ENCODE measurements at places on chromosomes 4 and X. TPM values are rescaled to one million over a fixed set of nuclear protein-coding genes. Genes with fewer than 3 reads are reported as not detected.

The CDX4 gene
- not detected for polyA plus RNA-seq

The ADH1C gene
- polyA plus RNA-seq: not detected

The S100G gene
- polyA plus RNA-seq: not detected

The SPOCK3 gene
- 0.12 TPM for polyA plus RNA-seq

The MOB1B gene
- polyA plus RNA-seq: 6.3 TPM

The HPGDS gene
- polyA plus RNA-seq: not detected

The HSFX2 gene
- polyA plus RNA-seq: 0.10 TPM

The FSTL5 gene
- polyA plus RNA-seq: 0.01 TPM

DNA sequence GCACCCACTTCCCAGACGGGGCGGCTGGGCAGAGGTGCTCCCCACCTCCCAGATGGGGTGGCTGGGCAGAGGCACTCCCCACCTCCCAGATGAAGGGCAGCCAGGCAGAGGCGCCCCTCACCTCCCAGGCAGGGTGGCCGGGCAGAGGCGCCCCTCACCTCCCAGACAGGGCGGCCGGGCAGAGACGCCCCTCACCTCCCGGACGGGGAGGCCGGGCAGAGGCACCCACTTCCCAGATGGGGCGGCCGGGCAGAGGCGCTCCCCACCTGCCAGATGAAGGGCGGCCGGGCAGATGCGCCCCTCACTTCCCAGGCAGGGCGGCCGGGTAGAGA, 61.2 kb downstream of the UPRT start:
- DNase-seq: no peak

- DNase-seq: no peak
Observed at GRCh38 chr4:80446664-80447063, 111.1 kb downstream of the CFAP299 start.

DNA sequence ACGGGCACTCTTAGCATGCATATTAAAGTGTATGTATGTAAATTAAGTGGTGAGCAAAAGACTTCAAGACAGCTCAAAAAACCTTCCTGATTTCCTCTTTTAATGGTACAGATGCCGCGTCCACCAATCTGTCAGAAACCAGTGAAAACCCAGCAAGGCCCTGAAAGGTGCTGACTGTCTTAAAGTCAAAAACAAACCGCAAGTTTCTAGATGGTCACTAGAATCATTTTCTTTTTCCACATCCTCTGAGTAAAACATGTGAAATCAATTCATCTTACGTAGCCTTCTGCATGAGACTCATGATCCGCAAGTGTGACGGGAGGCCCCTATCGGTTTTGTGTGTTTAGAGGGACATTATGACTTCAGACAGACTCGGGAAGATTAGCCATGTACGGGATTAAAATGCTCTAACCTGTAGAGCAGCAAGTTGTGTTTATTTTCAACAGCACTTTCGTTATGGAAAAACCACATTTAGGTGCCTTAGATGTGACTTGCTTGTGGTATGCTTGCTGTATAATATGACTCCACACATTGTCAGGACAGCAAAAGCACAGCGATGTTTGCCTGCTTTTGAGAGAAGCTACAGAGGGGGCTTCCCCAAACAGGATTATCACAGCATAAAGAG, 88.2 kb upstream of the STS start:
- no peak for DNase-seq

- no peak for DNase-seq
Observed at GRCh38 chrX:46941341-46941740, 29.1 kb downstream of the JADE3 start.

- DNase-seq: no peak
Observed at GRCh38 chrX:93985344-93986307, 311.6 kb downstream of the FAM133A start.

DNA sequence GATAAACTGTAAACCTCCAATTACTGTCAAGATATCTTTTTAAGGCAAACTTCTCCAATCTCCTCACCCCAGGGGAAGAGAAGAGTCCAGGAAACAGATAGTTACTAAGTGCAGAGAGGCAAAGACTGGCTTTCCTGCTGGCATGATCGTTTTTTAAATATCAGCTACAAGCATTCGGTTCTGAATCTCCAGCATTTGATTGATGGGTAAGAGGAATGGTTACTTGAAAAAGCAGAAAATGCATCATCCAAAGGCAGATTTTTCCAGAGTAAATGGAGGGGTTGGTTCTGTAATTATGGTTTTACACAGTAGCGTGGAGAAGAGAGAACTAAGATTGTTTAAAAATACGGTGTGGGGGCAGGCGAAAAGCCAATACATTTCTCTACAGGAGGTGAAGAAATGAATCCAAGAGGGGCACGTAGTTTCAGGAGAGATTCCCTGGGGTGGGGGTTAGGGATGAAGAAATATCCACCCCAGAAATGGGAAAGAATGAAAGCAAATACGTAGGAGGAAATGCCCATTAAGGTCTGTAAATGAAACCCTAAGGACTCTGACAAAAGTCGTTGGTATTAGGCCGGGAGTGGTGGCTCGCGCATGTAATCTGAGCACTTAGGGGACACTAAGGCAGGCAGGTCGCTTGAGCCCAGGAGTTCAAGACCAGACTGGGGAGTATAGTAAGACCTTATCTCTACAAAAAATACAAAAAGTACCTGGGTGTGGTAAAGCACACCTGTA, 248.3 kb downstream of the DHRSX start:
- no peak for DNase-seq

DNA sequence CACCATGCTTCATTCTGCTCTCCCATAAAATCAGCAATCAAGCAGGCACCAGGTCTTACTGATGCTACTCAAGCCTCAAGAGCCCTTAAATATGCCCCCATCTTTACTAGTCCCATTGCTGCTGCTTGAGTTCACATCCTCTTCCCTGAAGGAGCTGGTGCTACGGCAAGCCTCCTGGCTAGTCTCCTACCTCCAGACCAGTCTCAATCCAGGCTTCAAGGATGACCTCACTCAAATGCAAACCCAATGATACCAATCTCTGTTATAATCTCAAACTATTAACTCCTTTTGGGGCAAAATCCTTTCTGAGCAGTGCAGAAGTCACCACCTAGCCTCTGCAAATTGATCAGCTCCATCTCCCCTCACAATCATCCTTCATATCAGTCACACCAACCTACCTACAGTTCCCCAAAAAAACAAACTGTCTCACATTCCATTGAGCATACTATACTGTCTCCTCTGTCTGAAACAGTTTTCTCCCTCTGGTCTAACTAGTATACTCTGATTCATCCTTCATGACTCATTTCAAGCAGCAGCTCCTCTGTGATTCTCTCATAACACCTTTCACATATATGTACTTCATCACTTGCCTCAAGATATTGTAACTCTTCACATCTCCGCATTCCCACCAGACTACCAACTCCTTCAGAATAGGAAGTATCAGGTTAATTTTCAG, 30.0 kb downstream of the PAPSS1 start:
- DNase-seq: peak; percentile 34

The SPATA4 gene
- polyA plus RNA-seq: 0.18 TPM

The UGT2B11 gene
- polyA plus RNA-seq: 0.09 TPM

The TLR3 gene
- 0.16 TPM for polyA plus RNA-seq

DNA sequence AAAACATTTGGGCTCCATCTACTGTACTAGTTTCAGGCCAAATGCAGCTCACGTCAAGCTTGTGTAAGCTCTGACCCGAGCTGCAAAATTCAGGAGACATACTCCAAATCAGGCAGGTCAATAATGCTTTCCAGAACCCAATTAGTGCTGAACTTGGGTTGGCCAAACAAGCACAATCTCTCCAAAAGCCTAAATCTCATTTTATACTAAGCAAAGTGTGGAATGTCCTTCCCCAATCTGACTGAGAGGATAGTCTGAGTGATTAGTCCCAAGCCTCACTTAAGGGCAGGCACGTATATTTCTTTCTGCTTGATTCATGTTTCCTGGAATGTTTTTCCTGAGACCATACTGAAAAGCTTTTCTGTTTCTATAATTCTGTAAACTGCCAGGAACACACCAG, 79.9 kb downstream of the NKX6-1 start:
- no peak for DNase-seq

DNA sequence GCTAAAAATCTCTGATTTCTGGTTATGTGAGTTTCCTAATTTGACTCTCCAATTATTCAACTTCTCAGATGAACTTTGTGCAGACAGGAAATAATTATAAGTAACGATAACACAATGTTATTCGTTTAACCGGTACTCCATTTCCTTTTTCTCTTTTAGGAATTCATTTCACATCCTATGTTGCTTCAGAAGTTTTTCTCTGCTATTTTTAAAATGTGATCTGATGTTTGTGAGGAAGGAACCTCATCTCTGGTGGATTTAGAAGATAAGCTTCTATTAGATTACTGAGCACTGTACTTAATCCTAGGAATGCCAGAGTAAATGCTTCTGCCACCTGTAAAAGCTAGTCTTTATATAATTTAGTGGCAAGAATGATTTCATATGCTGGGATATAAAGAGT, 116.0 kb upstream of the ETNPPL start:
- DNase-seq: no peak

DNA sequence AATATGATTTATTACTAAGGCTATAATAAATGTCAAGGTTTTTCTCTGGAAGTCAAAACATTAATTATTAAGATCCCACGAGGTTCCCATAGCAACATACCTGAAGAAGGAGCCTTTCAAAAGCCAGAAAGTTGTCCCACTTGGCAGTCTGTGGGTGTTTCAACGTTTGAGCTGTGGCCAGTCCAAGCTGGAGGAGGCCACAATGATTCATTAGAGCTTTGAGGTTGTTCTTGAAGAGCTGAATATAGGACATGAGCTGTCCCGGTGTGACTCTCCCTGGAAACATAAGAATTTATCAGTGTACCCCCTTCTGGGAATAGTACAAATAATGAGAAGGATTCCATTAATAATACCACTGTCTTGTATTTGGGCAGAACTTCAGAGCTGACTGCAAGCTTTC, 92.1 kb downstream of the SCFD2 start:
- no peak for DNase-seq

DNA sequence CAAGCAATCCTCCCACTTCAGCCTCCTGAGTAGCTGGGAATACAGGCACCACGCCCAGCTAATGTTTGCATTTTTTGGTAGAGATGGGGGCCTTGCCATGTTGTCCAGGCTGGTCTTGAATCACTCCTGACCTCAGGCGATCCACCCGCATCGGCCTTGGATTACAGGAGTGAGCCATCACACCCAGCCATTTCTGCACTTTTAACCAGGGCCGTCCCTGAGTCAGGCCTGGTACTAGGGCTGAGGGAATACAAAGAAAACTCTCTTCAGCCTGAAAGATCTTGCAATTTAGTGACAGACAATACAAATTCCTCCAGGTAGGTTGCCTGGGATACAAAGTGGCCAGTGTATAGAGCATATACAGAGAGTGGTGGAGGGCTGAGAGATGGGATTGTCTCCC, 65.8 kb downstream of the BCOR start:
- DNase-seq: no peak

- no peak for DNase-seq
Observed at GRCh38 chr4:88172987-88173386, 14.5 kb upstream of the ABCG2 start.

- no peak for DNase-seq
Observed at GRCh38 chrX:154738011-154738738, 12.7 kb downstream of the GAB3 start.

GRCh38 chr4:81375745-81376144, 96.0 kb downstream of the RASGEF1B start:
- DNase-seq: peak; percentile 2

GRCh38 chr4:184059099-184059498, 154.0 kb downstream of the STOX2 start:
- DNase-seq: no peak

The NWD2 gene
- polyA plus RNA-seq: not detected

DNA sequence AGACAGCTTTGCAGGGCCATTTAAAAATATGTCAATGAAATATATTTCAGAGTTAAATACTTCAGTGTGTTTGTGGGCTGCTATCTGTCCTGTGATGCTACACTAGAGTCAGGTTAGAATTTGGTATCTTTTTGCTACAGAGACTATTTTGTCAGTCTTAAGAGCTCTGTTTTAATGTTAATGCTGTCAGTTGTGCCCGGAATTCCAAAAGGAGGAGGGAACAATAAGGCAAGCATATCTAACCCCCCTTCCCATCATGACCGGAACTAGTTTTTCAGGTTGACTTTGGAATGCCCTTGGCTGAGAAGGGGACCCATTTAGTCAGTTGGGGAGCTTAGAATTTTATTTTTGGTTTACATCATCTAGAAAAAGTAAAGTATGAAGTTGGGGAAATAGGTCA, 34.9 kb upstream of the SLC25A4 start:
- no peak for DNase-seq

GRCh38 chrX:155046129-155046810, 19.6 kb downstream of the FUNDC2 start:
- no peak for DNase-seq

- DNase-seq: no peak
Observed at GRCh38 chr4:67512501-67512900, 32.8 kb downstream of the CENPC start.

The PJA1 gene
- 18.7 TPM for polyA plus RNA-seq

The PAGE2B gene
- not detected for polyA plus RNA-seq

The ZDHHC15 gene
- not detected for polyA plus RNA-seq

The EVC gene
- polyA plus RNA-seq: 5.5 TPM

GRCh38 chr4:145511913-145512522, 30.4 kb downstream of the SMAD1 start:
- DNase-seq: peak; percentile 36

DNA sequence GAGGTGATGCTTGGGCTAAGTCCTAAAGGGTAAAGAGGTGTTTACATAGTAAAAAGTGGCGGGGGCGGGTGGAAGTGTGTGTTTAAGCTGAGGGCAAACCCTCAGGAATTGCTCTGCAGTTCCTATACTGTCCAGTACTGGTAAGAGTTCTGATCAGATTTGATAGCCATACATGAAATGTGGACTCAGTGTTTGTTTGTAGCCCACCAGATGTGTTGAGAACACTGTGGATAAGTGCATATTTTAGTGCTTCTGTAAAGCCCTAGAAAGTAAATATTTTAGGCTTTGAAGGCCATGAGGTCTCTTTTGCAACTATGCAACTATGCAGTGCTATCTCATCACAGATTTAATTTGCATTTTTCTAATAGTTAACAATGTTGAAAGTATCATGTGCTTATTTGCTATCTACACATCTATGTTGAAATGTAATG, 80.7 kb upstream of the EOLA2 start:
- DNase-seq: no peak

DNA sequence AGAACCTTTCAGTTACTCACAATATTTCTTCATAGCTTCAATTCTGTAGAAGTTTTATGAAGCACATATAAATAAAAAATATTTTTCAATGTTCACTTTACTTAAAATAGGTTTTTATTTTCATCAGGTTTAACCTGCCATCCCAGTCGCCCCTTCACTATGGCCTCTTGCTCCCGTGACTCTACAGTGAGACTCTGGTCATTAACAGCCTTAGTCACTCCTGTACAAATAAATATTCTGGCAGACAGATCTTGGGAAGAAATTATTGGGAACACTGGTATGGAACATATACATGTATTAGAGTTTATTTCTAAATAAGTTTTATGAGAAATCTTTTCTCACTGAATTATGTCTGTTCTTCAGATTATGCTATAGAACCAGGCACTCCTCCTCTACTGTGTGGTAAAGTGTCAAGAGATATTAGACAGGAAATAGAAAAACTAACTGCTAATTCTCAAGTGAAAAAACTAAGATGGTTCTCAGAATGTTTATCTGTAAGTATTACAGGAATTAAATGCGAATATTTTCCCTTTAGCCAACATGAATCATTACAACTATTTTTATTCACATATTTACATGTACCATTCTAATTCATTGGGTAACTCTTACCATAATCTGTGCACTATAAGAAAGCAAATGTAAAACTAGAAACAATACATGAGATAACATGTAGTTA, 45.6 kb downstream of the SPATA4 start:
- no peak for DNase-seq

GRCh38 chr4:87406462-87406861, 15.5 kb upstream of the HSD17B11 start:
- DNase-seq: no peak

GRCh38 chr4:74127745-74128144, 28.8 kb upstream of the CXCL2 start:
- no peak for DNase-seq

GRCh38 chr4:68366600-68366999, 16.7 kb upstream of the YTHDC1 start:
- no peak for DNase-seq
